HFFc6 (cell line): ENCODE measurements at places on chromosomes 12 and 14. TPM values are rescaled to one million over a fixed set of nuclear protein-coding genes. Genes with fewer than 3 reads are reported as not detected.
A peak's percentile ranks its signal among the peaks of the same experiment; 100 is the strongest.

DNA sequence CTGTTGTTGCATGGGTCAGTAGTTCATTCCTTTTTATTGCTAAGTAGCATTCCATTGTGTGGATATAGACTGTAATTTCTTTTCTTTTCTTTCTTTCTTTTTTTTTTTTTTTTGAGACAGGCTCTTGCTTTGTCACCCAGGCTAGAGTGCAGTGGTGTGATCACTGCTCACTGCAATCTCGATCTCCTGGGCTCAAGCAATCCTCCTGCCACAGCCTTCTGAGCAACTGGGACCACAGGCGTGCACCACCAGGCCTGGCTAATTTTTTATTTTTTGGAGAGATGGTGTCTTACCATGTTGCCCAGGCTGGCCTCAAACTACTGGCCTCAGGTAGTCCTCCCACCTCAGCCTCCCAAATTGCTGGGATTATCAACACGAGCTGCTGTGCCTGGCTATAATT is 5.2 kb downstream of the ATP6V0A2 start:
- peaks cover 26% of the 10 kb centered on the region for H3K4me1 ChIP-seq
- H3K27ac ChIP-seq: no peak overlapping the region; the same call in 1 of the 2 replicates
- H3K36me3 ChIP-seq: peaks cover 5% of the 10 kb centered on the region
- no peak overlapping the region for H3K4me3 ChIP-seq
- peaks cover 7% of the 10 kb centered on the region for H3K27me3 ChIP-seq

- H3K27ac ChIP-seq: no peak overlapping the region
- H3K4me1 ChIP-seq: peaks cover 5% of the 10 kb centered on the region
- no peak overlapping the region for H3K4me3 ChIP-seq
- no peak for DNase-seq
- H3K36me3 ChIP-seq: no peaks in the 10 kb centered on the region
- H3K27me3 ChIP-seq: no peaks in the 10 kb centered on the region
Measured at GRCh38 chr14:96156804-96157760, 47.6 kb upstream of the BDKRB2 start.

GRCh38 chr14:25215607-25216006 is 165.7 kb upstream of the STXBP6 start:
- H3K4me1 ChIP-seq: no peaks in the 10 kb centered on the region
- H3K27me3 ChIP-seq: no peaks in the 10 kb centered on the region
- no peak overlapping the region for H3K27ac ChIP-seq
- no peak for DNase-seq
- H3K4me3 ChIP-seq: no peak overlapping the region
- no peaks in the 10 kb centered on the region for H3K36me3 ChIP-seq

- DNase-seq: no peak
- no peaks in the 10 kb centered on the region for H3K36me3 ChIP-seq
- H3K27ac ChIP-seq: no peak overlapping the region
- H3K4me3 ChIP-seq: no peak overlapping the region
- H3K27me3 ChIP-seq: no peaks in the 10 kb centered on the region
Measured at GRCh38 chr14:83697099-83697498, 1832.8 kb upstream of the FLRT2 start.

Gene CMKLR1
- not detected in 3 replicates for total RNA-seq

DNA sequence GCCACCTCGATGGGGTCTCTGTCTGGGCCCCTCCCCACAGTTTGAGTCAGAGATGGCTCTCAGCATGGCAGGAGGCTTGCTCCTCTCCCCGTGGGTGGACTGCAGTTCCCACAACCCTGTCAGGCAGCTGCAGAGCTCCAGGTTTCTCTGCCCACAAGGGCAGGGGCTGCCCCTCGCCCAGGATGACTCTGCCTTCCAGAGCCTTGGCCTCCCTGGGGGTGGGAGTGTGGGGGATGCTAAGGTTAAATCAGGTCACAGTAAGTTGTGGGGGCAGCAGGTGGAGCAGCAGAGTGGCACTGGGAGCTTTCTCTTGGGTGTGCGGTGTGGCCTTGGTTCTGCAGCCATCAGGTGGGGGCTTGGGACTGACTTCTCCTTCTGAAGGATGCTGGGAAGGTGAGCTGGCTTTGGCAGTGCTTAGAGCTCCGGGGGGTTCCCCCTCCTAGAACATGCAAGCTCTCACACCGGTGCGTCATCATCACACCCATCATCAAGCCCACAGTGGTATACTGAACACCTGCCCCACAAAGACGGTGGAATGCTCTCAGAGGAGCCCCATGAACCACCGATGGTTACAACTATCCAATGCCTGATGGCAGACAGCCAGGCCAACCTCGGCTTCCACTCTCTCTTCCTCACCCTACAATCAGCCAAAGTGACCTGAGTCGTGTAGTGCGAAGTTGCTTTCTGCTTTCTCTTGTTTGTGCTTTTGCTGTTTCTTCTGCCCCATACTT is 39.7 kb downstream of the ERH start:
- no peaks in the 10 kb centered on the region for H3K36me3 ChIP-seq
- H3K4me1 ChIP-seq: peaks cover 6% of the 10 kb centered on the region; the same call in 1 of the 2 replicates
- no peak overlapping the region for H3K4me3 ChIP-seq
- H3K27ac ChIP-seq: no peak overlapping the region

DNA sequence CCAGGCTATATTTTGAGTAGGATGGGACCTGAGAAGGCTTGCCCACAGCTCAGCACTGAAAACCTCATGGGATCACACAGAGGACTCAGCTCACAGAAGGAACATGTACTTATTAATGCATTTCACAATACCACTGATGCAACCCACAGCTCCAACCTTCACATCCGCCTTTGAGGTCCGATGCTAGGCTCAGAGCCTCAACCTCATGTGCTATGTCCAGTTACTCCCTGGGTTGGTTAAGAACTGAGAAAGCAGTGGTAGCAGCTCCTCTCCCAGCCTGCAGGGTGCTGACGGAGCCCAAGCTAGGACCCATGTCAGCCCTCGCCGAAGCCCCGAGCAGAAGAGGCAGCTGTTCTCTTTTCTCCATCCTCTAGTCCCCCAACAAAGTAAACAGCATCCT is 52.9 kb downstream of the SPTB start:
- DNase-seq: no peak
- H3K4me1 ChIP-seq: peaks cover 42% of the 10 kb centered on the region
- H3K4me3 ChIP-seq: no peak overlapping the region

GRCh38 chr14:100285021-100285912 is 21.0 kb downstream of the SLC25A29 start:
- no peaks in the 10 kb centered on the region for H3K36me3 ChIP-seq
- peak overlapping the region; percentile 65; the same call in 1 of the 2 replicates for H3K4me3 ChIP-seq
- peaks cover 32% of the 10 kb centered on the region for H3K4me1 ChIP-seq
- peaks cover 5% of the 10 kb centered on the region for H3K27me3 ChIP-seq
- DNase-seq: peak; percentile 24

Gene P2RX7
- 0.08 and 0.28 TPM in 2 replicates for total RNA-seq

- H3K4me3 ChIP-seq: no peak overlapping the region
- H3K4me1 ChIP-seq: no peaks in the 10 kb centered on the region
- no peaks in the 10 kb centered on the region for H3K36me3 ChIP-seq
- DNase-seq: no peak
Measured at GRCh38 chr12:50901685-50902113, 50.6 kb upstream of the HIGD1C start.

GRCh38 chr14:94428610-94429009 is 24.0 kb downstream of the SERPINA11 start:
- H3K4me1 ChIP-seq: no peaks in the 10 kb centered on the region
- peaks cover 9% of the 10 kb centered on the region; the same call in 1 of the 2 replicates for H3K27me3 ChIP-seq
- no peak overlapping the region for H3K27ac ChIP-seq
- H3K36me3 ChIP-seq: no peaks in the 10 kb centered on the region

Gene STAT2
- total RNA-seq: 90.4 to 105 TPM (median 91.3 TPM) in 3 replicates

Gene RBP5
- total RNA-seq: not detected in 3 replicates

GRCh38 chr12:5556033-5556614 is 124.2 kb downstream of the NTF3 start:
- no peak overlapping the region for H3K27ac ChIP-seq
- peaks cover 12% of the 10 kb centered on the region for H3K27me3 ChIP-seq
- DNase-seq: no peak

DNA sequence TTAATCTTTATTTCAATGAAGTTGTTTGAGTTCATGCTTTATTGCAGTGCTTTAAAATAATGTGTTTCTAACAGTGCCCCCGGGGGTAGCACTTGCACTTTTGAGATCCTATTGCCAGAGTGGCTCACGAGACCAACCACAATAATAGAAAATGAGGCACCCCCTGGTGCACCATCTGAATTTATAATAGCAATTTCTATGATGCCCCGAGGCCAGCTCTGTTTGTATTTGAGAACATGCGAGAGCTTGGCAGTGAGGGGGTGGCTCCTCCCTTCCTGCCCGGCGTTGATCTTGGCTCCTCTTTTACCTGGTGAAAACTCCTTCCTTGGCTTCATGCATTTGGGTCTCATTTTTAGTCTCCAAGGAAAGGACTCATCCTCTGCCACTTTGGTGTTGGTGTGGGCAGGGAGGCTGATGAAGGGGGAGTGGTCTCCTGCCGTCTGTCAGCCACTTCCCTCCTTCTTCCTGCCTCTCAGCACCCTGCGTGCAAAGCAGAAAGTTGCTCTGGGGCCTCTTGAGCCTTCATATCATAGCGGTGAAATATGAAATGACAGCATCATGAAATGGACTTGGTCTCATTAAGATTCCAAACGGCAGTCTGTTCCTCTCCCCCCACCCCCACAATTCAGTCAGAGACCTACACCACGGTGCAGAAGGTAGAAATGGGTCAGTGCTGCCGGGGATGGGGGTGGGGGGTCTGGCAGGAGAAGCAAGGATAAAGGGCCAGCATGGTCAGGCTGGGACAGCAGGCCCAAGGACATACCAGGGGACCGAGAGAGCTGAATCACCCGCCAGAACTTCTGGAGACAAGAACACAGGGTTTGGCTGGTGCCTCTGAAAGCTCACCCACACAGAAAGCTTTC is 17.7 kb upstream of the NRXN3 start:
- H3K27ac ChIP-seq: no peak overlapping the region
- no peak overlapping the region for H3K4me3 ChIP-seq
- DNase-seq: no peak
- H3K36me3 ChIP-seq: no peaks in the 10 kb centered on the region; the same call in 1 of the 2 replicates
- H3K4me1 ChIP-seq: no peaks in the 10 kb centered on the region

DNA sequence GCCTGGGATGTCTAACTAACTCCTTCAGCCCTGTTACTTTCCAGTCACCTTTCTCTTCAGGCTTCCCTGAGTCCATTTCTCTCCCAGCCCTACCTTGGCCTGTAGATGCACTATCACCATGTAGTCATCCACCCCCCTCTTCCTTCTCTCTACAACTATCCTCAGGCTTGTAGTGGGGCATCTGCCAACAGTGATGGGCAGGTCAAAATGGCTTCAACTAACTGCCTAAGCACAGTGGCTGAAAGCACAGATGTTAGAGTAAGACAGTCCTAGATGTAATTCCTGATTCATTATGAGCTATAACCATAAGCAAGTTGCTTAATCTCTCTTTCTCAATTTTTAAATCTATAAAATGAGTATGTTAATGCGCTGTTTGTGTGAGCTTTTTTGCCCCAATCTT is 133.6 kb upstream of the NAV3 start:
- H3K4me3 ChIP-seq: no peak overlapping the region
- no peak overlapping the region for H3K27ac ChIP-seq
- DNase-seq: no peak
- peaks cover 5% of the 10 kb centered on the region; the same call in 1 of the 2 replicates for H3K27me3 ChIP-seq
- H3K4me1 ChIP-seq: no peaks in the 10 kb centered on the region

DNA sequence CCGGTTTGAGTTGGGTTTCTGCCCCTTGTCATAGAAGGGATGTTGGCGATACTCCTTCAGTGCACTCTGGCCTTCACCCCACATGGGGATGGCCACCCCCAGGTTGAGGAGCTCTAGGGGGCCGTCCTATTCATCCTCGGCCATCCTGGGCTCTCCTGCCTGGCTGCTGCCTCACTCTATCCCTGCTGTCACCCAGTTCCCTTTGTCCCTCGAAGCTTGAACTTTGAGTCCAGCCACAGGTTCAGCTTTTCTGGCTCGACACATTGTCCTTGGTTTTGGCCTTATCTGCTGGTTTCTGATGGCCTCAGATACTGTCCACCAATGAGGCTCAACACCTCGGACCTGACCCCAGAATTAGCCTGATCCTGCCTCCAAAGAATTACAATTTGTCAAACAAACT is 58.6 kb downstream of the C14orf132 start:
- peaks cover 8% of the 10 kb centered on the region for H3K27me3 ChIP-seq
- DNase-seq: no peak
- H3K27ac ChIP-seq: no peak overlapping the region
- H3K4me3 ChIP-seq: no peak overlapping the region

Gene TMEM30B
- not detected in 2 replicates for total RNA-seq

DNA sequence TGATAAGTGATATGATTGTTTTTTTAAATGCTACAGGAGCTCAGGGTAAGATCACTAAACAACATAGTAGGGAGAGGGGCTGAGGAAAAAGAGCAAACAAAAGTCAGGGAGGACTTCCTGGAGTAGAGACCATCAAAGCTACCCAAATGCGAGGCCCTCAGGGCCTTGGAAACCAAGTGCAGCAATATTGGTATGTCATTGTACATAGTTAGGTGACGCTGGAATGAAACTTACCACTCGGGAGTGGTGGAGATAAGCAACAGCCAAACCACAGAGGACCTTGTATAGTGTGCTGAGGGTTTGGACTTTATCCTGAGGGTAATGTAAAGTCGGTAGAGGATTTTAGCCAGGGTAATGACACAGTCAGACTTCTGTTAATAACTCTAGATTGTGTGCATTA is 13.8 kb downstream of the KITLG start:
- H3K36me3 ChIP-seq: peaks cover 25% of the 10 kb centered on the region; the same call in 1 of the 2 replicates
- no peaks in the 10 kb centered on the region for H3K27me3 ChIP-seq
- DNase-seq: no peak
- H3K4me1 ChIP-seq: peaks cover 96% of the 10 kb centered on the region

GRCh38 chr14:53564870-53565269 is 391.8 kb downstream of the BMP4 start:
- H3K4me3 ChIP-seq: no peak overlapping the region
- H3K27ac ChIP-seq: no peak overlapping the region
- peaks cover 1% of the 10 kb centered on the region for H3K27me3 ChIP-seq
- H3K36me3 ChIP-seq: no peaks in the 10 kb centered on the region; the same call in 1 of the 2 replicates
- DNase-seq: no peak

Gene ATP2A2
- 245 to 277 TPM (median 267 TPM) in 3 replicates for total RNA-seq

Gene KRT4
- 0.32 TPM in 1 of 3 replicates, not detected in the others for total RNA-seq

- no peaks in the 10 kb centered on the region for H3K27me3 ChIP-seq
- peak; percentile 65 for DNase-seq
- peak overlapping the region; percentile 77; the same call in 1 of the 2 replicates for H3K27ac ChIP-seq
Measured at GRCh38 chr14:79581912-79582576, 629.3 kb downstream of the DIO2 start.

Gene TRHDE
- total RNA-seq: 78.0 to 106 TPM (median 78.9 TPM) in 3 replicates

DNA sequence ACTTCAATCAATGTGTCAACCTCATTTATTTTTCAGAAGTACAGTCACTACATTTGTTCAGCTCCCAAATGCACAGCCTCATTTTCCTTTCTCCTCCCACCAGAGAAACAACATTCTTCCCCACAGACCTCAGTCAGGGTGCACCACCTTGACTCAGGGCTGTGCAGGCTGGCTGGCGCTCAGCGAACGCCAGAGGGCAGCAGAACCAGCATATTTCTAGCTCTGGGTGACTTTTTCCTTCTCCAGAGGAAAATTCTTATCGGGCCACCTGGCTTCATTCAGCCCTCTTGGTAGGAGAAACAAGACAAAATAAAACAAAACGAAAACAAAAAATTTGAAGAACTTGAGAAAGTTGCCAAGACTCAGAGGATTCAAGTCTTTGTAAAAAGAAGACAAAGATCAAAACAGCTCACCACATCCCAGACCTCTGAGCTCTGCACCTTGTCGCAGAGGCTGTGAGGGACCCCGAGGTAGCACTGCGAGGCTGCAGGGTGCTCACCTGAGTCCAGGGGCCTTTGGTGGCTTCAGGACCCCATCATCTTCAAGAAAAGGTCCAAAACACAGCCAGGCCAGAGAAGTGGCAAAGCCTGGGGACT is 33.7 kb downstream of the PAH start:
- no peak overlapping the region for H3K4me3 ChIP-seq
- no peak overlapping the region for H3K27ac ChIP-seq
- H3K36me3 ChIP-seq: no peaks in the 10 kb centered on the region
- H3K27me3 ChIP-seq: no peaks in the 10 kb centered on the region; the same call in 1 of the 2 replicates
